Iris pigment epithelial cell (primary cell): ENCODE measurements at places on chromosomes 7 and 10.

GRCh38 chr10:35351021-35351420 lies 14.7 kb downstream of the CCNY start:
- no peak for DNase-seq

GRCh38 chr7:12921751-12922345 lies 234.4 kb downstream of the ARL4A start:
- DNase-seq = no peak

- DNase-seq = no peak
Measured at GRCh38 chr7:33829536-33829935, 75.8 kb upstream of the BMPER start.

GRCh38 chr7:11988186-11988585 lies 156.2 kb upstream of the THSD7A start:
- DNase-seq = no peak

DNA sequence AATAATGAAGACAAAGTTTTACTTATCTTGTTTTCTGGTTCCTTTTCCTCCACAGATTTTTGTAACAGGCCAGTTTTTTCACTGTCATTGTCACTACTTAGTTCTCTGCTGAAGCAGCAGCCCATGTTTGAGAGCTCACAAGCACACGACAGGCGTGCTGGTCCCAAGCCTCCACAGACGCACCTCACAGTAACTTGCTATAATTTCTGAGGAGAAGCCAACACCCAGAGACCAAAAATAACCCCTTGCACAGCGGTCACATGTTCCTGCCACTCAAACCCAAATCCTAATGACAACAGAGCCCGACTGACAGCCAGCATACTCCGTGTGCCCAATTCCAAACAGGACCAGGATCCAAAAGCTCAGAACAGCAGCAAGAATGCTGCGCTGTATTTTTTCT lies 58.5 kb downstream of the LARP4B start:
- DNase-seq = no peak

- DNase-seq = peak; percentile 39
Measured at GRCh38 chr7:27576360-27576944, 86.2 kb downstream of the HIBADH start.
